ENCODE measurements at places on chromosomes 7 and 10. TPM values are rescaled to one million over a fixed set of nuclear protein-coding genes. Genes with fewer than 3 reads are reported as not detected.

Gene PMS2
- polyA plus RNA-seq, result 3.5 TPM

Gene LGI1
- polyA plus RNA-seq, result 0.30 TPM

Gene RGR
- polyA plus RNA-seq, result 2.0 TPM

Gene SLC26A5
- not detected for polyA plus RNA-seq

Gene RASA4B
- 2.7 TPM for polyA plus RNA-seq

DNA sequence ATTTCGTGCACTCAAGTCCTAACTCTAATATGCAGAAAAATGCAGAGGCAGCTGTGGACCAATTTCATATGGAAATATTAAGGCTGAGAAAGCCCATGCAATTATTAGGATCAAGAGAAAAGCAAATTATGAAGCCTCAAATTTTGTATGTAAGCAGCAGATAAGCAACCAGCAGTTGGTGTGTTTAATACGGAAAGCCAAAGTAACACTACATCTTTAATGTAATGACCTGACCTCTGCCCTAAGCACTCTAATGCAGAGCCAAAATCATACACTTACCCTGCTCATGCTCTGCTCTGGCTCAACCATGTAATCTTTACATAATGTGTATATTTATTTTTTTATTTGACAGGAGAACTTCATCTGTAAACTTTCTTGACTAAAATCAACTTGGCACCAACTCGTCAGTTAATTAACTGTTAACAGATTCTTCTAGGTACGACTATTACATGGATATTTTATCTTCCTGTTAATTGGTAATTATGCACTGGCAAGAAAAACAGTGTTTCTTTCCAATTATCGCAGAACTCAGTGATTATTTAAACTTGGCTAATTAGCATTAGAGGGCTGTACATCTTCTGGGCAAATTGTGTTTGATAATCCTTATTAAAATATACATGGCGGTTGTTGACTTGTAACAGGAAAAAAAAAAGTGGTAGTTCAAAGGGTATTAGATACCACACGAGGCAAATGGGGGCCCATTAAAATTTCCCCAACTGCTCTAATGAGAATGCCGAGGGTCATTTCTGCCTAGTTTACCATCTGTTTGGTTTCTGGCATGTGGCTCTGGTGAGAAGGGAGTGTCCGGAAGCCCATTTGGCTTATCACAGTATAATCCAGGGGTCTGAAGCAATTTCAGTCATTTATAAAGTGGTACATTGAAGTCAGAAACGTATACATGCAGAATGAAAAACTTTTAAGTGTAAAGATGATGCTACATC, 94.5 kb downstream of the RELN start:
- no peak for DNase-seq

- no peak for DNase-seq
Measured at GRCh38 chr10:116720241-116720643, 22.1 kb downstream of the HSPA12A start.
